Gastrocnemius medialis (tissue), 4 donors: ENCODE measurements at places on chromosomes 5 and 9. TPM values are rescaled to one million over a fixed set of nuclear protein-coding genes. Genes with fewer than 3 reads are reported as not detected.

Gene C9orf153
- total RNA-seq, result 0.17 TPM

Gene TNC
- total RNA-seq, result 17.6 TPM

Gene LCNL1
- not detected for total RNA-seq

Gene ANXA2R
- 3.3 TPM for total RNA-seq

Gene PKD2L2
- total RNA-seq, result not detected

Gene GZMA
- total RNA-seq, result not detected

GRCh38 chr5:58927181-58927580 lies 344.3 kb downstream of the RAB3C start:
- no peak for DNase-seq

GRCh38 chr9:87871425-87872078 lies 11.1 kb upstream of the SPATA31E1 start:
- DNase-seq, result no peak

- DNase-seq, result no peak
Observed at GRCh38 chr5:177325868-177326381, 14.2 kb upstream of the MXD3 start.

DNA sequence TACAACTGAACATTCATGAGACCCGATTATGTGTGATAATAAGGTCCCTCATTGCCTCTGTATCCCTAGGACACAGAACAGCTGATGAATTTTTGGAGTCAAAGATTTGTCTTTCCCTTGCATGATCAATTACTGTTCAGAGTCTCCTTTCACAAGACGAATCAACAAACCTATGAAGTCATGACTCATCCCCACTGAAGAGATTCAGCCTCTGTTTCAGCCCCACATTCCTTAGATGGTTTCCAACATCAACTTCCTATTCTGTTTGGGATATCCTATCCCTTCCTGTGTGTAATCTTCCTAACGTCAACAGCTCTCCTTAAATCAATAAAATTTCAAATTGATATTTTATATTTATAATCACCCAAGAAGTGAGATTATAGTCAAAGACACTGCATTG lies 199.0 kb downstream of the DNAH5 start:
- DNase-seq, result no peak

- DNase-seq, result no peak
Observed at GRCh38 chr9:120690372-120690771, 23.9 kb downstream of the MEGF9 start.

DNA sequence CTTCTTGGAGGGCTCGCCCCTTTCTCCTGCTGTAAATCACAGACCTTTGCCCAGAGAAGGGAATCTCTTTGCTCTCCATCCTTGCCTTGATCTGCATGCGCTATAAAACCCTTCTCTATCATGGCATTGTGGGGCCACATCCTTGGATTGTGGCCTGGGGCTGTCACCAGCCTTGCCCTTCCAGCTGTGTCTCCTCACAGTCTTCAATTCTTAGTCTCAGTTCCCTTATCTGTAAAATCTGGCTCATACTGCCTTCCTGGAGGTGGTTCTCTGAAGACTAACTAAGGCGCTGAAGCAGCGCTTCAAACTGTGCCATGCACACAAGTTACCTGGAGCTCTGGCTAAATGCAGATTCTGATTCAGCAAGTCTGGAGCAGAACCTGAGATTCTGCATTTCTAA lies 53.4 kb upstream of the RARS1 start:
- DNase-seq, result no peak

- no peak for DNase-seq
Observed at GRCh38 chr5:133885566-133885965, 82.9 kb downstream of the C5orf15 start.

DNA sequence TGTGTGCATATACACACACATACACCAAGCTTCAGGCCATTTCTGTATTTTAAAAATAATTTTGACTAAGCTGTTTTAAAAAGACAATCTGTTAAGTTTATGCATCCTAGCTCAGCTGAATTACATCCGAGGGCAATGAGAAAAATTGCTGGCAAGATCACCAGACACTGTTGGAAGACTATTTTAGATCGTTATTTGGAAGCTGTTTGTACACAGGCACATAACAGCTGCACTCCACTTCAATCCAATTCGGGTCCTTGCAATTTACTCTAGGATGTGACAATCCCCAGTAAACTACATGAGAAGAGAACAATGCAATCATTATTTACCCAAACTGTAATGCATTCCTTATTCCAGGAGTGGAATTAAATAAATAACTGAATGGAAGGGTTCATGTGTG lies 79.3 kb upstream of the RASA1 start:
- DNase-seq, result no peak
